Stimulated activated CD4-positive, alpha-beta T cell treated with anti-CD3 and anti-CD28 coated beads, TNF-alpha, amount 100 ng/mL, for 4 hours (primary cell): ENCODE measurements at places on chromosomes 5 and 9.

DNA sequence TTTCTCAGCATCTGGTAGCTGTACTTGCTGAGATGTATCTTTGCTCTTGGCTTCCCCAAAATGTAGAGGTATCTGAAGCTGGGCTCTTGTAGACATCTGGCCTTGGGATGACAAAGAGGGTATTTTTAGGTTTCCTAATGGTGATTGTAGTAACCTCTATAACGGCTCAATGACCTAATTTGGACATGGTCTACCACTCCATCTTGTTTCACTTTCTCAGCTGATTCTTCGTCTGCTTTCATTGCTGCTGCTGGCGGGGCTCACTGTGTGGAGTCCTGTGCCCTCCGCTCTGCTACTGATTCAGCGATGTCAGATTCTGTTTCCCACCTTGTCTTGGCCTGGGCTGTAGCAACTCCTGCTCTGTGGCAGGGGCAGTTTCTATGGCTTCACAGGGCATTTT is 12.7 kb upstream of the MARCHF11 start:
- DNase-seq, result no peak

DNA sequence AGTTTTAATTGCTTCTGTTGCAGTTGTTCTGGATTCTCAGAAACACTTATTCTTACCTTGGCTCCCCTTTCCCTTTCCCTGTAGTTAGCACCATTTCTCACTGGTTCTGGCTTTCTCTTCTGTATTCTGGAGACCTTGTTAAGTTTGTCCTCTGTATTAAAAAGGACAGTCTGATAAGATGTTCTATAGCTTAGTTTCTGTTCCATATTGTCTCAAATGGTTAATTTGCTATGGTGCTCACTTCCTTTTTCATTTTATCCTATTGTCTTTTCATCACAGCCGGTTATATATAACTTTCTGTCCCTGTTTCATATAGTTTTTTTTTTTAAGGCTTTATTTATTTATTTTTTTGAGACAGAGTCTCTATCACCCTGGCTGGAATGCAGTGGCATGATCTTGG is 41.4 kb upstream of the KIAA1958 start:
- DNase-seq, result no peak

GRCh38 chr9:114954956-114955582 is 24.7 kb upstream of the TNFSF8 start:
- DNase-seq, result no peak

GRCh38 chr9:125986966-125987365 is 239.8 kb downstream of the PBX3 start:
- DNase-seq, result no peak

GRCh38 chr9:97763874-97764273 is 66.7 kb upstream of the XPA start:
- no peak for DNase-seq
